ENCODE measurements at places on chromosomes 1 and 21.
A peak's percentile ranks its signal among the peaks of the same experiment; 100 is the strongest.

GRCh38 chr1:9892563-9893528 is 17.2 kb downstream of the CTNNBIP1 start:
- DNase-seq: no peak

- no peak for DNase-seq
Measured at GRCh38 chr1:41515131-41515678, 30.7 kb upstream of the EDN2 start.

GRCh38 chr1:156075775-156076204 is 6.5 kb downstream of the MEX3A start:
- no peak for DNase-seq

- peak; percentile 84 for DNase-seq
Measured at GRCh38 chr1:203556047-203556851, 62.3 kb downstream of the OPTC start.

DNA sequence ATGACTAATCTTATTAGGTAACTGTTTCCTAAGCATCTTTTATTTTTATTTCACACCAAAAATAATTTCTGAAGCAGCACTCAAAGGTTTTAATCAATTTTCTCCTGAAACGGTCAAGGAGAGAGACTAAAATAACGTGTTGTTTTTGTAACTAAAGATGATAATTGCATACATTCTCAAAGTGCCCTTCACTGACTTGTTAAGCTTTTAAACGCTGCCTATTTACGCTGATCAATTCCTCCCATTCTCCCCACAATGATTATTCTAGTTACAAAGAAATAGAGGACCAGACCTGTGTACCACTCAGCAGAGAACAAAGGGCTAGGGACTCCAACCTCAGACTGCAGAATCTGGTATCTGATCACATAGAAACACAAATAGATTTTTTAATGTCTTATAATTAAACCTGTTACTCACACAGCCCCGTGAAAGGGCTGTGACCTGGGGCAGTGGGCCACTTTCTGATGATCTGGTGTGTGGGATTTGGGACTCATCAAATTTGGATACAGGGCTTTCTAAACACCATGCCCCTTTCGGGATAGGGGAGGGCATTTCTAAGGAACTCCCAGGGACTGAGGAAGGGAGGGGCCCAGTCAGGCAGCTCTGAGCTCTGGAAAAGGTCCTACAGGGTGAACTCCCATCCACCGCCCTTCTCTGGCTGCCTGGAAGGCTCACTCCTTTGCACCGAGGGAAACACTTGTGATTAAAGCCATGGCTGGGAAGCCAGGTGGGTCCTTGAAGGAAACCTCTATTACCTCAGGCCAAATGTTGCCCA is 65.2 kb downstream of the BCAR3 start:
- DNase-seq: no peak

DNA sequence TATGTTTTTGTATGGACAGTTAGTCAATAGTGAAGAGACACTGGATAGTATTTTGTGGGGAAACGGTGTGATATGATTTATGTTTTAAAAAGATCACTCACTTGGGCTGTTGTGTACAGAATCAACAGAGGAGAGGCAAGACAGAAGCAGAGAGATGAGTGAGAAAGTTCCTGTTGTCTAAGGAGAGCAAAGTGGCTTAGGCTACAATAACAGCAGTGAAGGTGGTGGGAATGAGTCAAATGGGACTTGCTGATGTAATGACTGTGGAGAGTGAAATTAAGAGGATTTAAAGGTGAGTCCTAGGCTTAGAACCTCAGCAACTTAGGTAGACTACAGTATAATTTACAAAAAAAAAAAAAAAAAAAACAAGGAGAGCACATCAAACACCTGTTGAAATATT is 169.2 kb upstream of the HP1BP3 start:
- no peak for DNase-seq
